ENCODE measurements at places on chromosomes 12 and 14. TPM values are rescaled to one million over a fixed set of nuclear protein-coding genes. Genes with fewer than 3 reads are reported as not detected.

The ZFHX2 gene
- 1.8 TPM for total RNA-seq

The OR4K1 gene
- not detected for total RNA-seq

The SLC41A2 gene
- total RNA-seq, result 11.5 TPM

The C12orf75 gene
- total RNA-seq, result 91.4 TPM

The GPR65 gene
- 8.1 TPM for total RNA-seq

The KRT3 gene
- 0.14 TPM for total RNA-seq

The WIF1 gene
- total RNA-seq, result not detected

The MMP17 gene
- 0.89 TPM for total RNA-seq

The WNT1 gene
- not detected for total RNA-seq

All from activated CD4-positive, alpha-beta T cell treated with anti-CD3 and anti-CD28 coated beads, Interleukin-2, amount 10 ng/mL, durations not matched to agents 24 days and 14 days (primary cell).